CD8-positive, alpha-beta T cell (primary cell): ENCODE measurements at places on chromosomes 11 and 22.
A peak's percentile ranks its signal among the peaks of the same experiment; 100 is the strongest.

GRCh38 chr11:659532-660085 is 22.5 kb downstream of the DRD4 start:
- DNase-seq = no peak

DNA sequence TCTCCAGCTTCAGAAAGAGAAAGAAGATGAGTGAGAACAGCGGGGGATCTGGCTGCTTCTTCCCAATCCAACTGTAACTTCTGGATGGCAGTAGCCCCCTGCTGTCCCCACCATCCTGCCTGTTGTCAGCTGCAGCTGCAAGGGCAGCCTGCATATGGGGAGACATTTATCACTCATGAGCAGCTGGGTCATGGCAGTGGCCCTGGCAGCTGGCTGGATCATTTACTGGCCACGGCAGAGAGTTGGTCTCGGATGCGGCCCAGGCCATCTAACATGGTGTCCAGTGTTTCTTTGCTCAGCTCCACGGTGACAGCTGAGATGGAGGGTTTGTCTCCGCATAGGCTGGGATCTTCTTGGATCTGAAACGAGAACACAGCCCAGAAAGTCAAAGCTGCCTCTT is 14.8 kb downstream of the COMMD9 start:
- no peak for DNase-seq

GRCh38 chr11:44923806-44924205 is 26.9 kb downstream of the TP53I11 start:
- no peak for DNase-seq

GRCh38 chr11:36265793-36266628 is 23.2 kb downstream of the COMMD9 start:
- peak; percentile 34 for DNase-seq

GRCh38 chr11:22730319-22730718 is 63.9 kb downstream of the GAS2 start:
- DNase-seq = no peak

DNA sequence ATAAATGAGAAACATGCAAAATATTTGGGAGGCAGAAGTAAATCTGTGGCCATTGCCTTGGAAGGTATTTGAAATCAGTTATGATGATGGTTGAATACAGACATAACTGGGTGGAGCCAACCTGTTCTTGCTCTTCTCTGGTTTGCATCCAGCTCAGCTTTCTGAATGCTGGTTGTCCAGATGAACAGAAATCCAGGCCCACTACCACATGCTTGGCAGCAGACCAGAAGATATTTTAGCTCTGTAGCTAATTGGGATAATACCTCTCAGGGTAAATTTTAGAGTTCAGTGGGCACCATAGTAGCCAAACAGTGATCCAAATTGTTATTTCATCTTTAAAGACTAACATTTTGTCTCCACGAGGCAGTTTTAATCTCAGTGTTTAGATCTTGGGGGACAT is 308.3 kb downstream of the RAB38 start:
- no peak for DNase-seq

- DNase-seq = no peak
Observed at GRCh38 chr11:69027704-69028372, 14.8 kb upstream of the MRGPRF start.

GRCh38 chr11:107050121-107050520 is 31.8 kb upstream of the GUCY1A2 start:
- DNase-seq = no peak
